ENCODE measurements at places on chromosomes 3 and 15.

DNA sequence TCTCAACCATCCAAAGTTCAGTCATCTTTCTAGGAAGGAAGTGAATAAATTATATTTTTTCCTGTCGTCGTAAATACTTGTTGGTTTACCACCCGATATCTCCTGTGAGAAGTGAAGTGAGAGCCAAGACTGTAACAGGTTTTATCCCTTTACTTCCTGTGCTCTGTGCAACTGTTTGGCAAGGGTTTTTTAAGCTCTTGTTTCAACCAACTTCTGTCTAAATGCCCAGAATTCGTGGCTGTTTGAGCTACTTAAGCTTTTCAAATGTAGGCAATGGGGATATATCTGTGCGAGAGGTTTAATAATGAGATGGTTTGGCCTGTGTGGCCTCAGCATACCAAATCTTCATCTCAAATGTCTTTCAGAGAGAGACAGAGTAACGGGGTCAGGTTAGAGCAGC lies 134.7 kb downstream of the LRTM1 start:
- no peak for DNase-seq

GRCh38 chr3:32195995-32196540 lies 42.4 kb upstream of the CMTM8 start:
- no peak for DNase-seq

- DNase-seq: no peak
These were observed 114.0 kb downstream of the FOXB1 start for GRCh38 chr15:60118146-60118545.

GRCh38 chr3:141127344-141128125 lies 76.4 kb downstream of the SPSB4 start:
- DNase-seq: no peak

GRCh38 chr15:84967380-84967779 lies 14.3 kb upstream of the PDE8A start:
- peak; percentile 12 for DNase-seq

- peak; percentile 19 for DNase-seq
These were observed 16.6 kb downstream of the FAM240A start for GRCh38 chr3:46628901-46629369.
